ENCODE measurements at places on chromosomes 1 and 21.

- no peak for DNase-seq
Observed at GRCh38 chr1:43558346-43558841, 27.7 kb downstream of the PTPRF start.

- DNase-seq = no peak
Observed at GRCh38 chr1:2912424-2913061, 108.7 kb upstream of the ACTRT2 start.

DNA sequence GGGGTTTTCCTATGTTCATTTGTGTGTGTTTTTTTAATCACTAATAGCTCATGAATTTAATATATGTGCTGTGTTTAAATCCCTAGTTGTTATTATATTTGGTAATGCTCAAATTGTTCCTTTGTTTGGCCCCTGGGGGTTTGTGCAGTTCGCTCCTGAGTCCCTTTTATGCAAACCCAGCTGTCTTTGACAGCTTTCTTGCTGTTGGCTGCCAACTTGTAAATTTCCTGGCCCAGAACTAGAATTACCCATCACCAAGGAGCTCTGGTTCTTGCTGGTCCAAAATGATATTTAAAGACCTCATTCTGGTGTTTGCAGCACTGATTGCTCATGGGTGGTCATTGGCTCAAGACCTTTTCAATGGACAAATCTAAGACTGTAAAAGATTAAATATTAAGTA is 39.6 kb upstream of the PGBD5 start:
- DNase-seq = no peak

DNA sequence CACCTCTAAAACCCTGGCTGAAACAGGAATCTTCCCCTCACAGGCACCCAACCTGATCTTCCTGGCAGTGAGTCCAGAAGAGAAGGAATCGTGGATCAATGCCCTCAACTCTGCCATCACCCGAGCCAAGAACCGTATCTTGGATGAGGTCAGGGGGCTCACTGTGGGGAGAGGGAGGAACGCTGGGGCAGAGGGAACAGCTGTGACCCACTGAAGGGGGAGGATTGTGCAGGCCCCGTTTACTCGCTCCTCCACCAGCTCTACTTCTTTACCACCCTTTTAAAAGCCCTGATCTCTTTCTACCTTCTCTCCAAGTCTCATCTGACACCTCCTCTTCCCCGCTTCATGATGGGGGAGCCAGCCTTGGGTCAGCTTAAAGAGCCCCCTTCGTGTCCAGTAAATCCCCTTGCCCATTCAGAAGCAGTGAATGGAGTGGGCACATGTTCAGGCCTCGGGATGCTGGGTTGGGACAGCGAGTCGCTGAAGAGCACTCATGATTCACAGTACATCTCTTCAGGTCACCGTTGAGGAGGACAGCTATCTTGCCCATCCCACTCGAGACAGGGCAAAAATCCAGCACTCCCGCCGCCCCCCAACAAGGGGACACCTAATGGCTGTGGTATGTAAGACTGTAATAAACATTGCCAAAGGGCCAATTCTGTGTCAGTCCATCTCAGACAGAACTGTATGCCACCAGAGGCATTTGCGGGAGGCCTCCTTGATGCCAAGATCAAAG is 7.3 kb downstream of the PLEKHO1 start:
- no peak for DNase-seq

DNA sequence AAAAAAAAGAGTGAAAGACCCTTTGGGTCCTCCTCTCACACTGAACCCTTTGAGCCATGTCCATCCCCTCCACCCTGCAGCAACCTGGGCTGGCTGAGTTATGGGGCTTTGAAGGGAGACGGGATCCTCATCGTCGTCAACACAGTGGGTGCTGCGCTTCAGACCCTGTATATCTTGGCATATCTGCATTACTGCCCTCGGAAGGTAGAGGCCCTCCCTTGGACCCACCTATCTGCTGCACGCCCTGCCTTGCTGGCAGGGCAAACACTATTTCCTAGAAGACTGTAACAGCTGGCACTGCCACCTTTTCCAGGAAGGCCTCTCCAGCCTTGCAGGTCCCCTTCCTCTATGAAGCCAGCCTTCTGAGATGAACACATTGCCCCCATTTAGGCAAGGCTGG is 1.1 kb downstream of the SLC50A1 start:
- no peak for DNase-seq

Data from amniotic stem cell (primary cell).